T1000 (cell line): ENCODE measurements at places on chromosomes 1 and 21.

- peak; percentile 73 for DNase-seq
Observed at GRCh38 chr1:161082996-161083747, 6.2 kb downstream of the NECTIN4 start.

GRCh38 chr1:207002724-207003146 lies 29.8 kb downstream of the C1orf116 start:
- DNase-seq, result no peak

DNA sequence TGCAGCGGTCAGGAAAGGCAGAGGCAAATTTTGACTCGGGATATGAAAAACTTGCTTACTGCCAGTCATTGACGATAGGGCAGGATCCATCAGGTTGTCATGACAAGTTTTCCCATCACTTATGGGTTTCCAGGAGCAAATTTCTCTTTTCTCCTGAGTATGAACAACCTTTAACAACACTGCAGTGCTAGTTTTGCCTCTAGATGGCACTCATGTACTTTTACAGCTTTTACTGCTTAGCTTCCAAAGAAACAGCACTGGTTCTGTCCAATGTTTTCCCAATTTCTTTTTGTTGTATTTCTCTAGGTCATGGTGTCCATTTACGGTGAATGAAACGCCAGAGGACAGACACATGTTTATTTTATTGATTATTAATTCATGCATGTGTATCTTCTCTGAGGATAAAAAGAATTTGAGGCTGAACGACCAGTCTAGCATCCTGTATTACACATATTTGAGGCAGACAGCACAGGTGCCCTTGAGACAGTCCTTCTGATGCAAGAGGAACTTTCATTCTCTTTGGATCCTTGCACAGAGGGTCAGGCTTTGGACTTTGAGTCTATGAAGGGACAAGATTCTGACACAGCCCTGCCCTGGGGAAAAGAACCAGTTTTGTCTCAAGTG lies 112.3 kb upstream of the TRABD2B start:
- no peak for DNase-seq

DNA sequence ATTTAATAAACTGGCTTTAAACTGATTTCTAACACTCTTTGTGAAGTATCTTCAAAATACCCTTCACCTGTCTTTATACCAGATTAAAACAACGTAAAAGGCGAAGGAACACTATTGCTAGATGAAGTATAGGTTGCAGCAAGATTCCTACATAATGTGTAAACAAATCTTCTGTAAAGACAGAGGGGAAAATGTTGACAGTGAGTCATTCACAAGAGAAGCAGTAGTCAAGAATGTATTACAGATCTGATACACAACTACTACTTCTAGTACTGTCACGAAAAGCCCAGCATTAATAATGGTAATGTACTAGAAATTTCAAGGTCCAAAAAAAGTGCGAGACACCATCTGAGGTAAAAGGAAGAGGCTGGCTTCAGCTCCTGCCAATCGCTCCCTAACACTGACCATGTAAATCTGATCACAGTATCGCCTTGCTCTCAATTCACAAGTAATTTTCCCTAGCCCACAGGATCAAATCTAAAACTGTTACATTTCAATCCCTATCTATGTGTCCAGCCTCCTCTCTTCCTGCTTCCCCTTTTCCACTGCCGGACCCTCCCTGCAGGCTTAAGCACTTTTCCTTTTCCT lies 290.4 kb downstream of the AKT3 start:
- DNase-seq, result no peak

DNA sequence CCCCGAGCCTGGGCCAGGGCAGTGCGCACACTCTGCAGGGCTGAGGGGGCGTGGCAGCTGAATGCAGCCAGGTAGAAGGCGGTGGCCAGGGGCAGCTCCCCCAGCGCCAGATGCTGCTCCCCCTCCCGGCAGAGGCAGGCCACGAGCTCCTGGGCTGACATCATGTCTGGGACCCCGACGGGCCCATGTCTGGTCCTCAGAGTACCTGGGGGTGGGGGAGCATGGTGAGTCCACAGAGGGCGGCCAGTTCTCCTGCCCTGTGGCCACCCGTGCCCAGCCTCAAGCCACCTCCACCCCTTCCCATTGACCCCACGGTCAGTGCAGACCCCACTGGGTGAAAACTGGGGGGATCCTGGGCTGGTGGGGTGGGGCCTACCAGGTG lies 838 bp downstream of the TTC34 start:
- no peak for DNase-seq

GRCh38 chr1:192604979-192605620 lies 29.5 kb downstream of the RGS1 start:
- DNase-seq, result no peak

- no peak for DNase-seq
Observed at GRCh38 chr1:184987696-184988095, 13.4 kb upstream of the NIBAN1 start.

- peak; percentile 65 for DNase-seq
Observed at GRCh38 chr1:44652445-44653106, 21.7 kb downstream of the TMEM53 start.

- no peak for DNase-seq
Observed at GRCh38 chr1:12851779-12852178, 3.3 kb upstream of the HNRNPCL1 start.

GRCh38 chr1:44775930-44776729 lies 790 bp downstream of the RPS8 start:
- no peak for DNase-seq

- no peak for DNase-seq
Observed at GRCh38 chr21:33441489-33442477, 38.0 kb downstream of the TMEM50B start.

- DNase-seq, result no peak
Observed at GRCh38 chr1:98692482-98692881, 31.0 kb downstream of the SNX7 start.

GRCh38 chr1:31799895-31800673 lies 15.7 kb downstream of the SPOCD1 start:
- DNase-seq, result no peak

DNA sequence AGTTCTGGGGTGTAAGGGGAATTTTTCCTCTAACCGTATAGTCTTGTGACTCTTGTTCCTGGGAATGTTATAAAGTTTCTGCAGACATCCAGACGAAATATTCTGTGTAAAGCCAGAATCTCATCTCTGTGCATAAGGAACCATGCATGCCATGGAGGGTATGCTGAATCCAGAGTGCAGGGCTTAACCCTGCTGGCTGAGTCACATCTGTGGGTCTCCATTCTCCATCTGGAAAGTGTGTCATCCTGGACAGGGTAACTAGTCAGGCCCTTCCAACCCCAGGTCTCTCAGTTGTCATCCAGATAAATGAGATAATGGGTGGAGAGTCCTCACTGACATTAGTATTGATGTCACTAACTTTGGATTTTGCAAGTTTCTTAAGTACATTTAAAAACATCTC lies 48.8 kb downstream of the ATP5PO start:
- no peak for DNase-seq

DNA sequence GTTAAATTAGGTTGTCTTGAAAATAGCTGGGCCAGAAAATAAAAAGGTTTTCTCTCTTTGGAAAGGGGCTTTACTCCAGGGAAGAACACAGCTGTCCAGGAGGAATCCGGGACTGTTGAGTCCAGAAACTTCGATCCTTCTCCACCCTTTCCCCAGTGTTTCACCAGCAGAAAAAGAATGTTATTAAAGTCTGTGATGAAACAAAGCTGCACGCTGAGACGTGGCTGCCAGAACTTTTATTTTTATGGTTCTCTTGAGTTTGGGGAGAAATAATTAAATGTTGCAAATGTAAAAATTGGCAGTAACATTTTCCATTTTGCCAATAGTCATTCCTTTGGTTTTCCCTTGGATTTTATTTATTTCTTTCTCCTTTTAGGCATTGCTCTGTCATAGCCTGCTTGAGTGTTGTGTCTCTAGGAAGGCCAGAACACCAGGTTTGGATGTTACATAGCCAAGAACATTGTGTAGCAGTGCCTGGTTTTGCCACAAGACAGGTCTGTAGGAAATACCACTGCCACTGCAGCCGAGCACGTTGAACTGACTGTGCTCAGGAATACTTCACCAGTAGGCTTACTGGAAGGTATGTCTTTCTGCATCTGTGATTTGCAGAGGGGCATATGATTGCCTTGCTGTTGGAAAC lies 87.4 kb downstream of the ROR1 start:
- DNase-seq, result no peak

- DNase-seq, result no peak
Observed at GRCh38 chr1:25673962-25674806, 57.6 kb downstream of the MAN1C1 start.

- DNase-seq, result no peak
Observed at GRCh38 chr1:194042736-194043135, 856.3 kb upstream of the B3GALT2 start.

DNA sequence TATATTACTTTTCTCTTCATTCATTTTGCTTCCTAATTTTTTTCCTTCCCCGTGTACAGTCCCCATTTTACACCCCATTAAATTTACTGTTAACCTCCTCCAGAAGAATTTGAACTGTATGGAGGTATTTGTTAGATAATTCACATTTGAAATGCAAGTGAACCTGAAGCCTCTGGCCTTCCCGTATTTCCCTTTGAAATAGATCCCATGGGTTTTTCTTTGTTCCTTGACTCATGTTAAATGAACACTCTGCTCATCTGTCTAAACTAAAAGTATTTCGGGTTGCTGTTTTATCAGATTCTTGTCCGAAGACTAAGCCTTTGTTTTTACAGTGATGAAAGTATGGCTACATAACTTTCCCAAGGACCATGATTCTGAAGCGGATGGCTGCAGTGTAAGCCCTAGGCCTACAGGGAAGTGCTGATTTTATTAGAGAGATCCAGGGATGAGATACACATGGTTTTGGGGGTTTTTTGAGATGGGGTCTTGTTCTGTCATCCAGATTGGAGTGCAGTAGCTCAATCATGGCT lies 187.9 kb downstream of the PATJ start:
- no peak for DNase-seq

DNA sequence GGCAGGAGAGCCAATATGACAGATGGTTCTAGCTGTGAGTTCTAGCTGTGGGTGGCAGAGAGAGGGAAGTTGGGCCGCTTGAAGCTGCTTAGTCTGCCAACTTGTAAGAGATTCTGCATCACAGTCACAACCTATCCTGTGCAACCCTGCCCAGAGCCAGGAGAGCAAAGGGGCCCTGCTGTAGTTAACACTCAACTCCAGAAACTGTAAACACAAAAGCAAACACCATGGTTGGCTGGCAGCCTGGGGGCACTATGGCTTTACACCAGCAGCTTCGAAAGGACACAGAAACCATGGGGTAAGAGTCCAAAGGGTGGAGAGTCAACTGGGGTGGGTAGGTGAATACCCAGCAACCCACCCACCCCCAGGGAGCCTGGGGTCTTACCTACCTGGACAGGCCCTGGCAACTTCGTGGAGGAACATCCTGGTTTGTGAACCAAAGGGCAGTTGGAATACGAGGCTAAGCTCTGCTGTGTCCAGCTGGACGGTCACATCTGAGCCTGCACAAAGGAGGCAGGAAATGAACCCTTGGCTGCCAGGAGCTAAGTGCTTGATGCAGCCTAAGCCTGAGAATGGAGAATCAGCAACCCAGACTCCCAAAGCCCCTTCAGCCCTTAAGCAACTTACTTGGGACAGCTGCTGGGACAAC lies 6.4 kb downstream of the INPP5B start:
- no peak for DNase-seq

DNA sequence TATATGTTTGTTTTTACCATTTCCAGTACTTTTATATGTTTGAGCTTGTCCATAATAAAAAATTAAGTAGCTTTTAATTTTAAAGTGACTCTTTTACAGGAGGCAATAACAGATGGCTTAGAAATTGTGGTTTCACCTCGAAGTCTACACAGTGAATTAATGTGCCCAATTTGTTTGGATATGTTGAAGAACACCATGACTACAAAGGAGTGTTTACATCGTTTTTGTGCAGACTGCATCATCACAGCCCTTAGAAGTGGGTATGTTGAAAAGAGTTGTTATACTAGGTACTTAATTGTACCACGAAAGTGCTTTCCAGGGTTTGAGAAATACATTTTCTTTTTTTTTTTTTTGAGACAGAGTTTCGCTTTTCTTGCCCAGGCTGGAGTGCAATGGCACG lies 46.1 kb downstream of the RNF2 start:
- DNase-seq, result no peak

DNA sequence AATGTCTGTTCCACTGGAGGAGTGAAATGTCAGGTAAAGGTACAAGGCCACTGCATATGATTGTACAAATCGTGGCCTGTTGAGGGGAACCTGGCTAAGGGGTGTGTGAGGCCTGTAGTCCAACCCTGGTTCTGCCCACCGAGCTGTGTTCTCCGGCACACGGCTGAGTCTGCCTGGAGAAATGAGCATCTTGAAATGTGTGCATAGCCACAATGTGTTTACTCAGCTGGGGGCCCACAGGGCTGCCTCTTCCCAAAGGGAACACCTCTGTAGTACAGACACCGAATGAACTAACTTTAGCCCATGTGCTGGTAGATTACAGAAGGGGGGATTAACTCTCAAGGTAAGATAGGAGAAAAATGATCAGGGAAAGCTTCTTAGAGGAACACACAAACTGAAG lies 30.2 kb downstream of the AK4 start:
- DNase-seq, result no peak

DNA sequence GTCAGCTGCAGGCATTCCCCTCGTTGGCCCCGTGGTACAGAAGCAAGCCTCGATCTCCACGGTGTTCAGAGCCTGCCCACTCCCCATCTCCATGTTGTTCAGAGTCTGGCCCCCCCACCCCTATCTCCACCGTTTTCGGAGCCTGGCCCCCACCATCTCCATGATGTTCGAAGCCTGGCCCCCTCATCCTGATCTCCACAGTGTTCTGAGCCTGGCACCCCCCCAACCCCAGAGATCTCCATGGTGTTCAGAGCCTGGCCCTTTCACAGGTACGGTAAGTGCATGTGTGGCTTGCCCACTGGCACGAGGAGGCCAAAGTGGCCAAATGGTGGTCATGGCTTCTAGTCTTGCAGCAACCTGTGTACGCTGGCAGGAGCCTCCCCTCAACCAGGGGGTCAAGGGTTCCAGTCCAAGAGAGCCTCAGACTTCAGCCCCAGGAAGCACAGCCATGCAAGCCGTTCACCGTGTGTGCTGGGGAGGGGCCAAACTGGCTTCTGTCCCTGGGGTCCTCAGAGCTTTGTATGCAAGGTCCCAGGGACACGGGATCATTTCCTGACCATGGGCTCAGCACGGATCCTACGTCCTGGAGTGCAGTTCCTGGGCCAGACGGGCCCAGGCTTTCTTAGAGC lies 13.3 kb upstream of the PCBP3 start:
- DNase-seq, result no peak

DNA sequence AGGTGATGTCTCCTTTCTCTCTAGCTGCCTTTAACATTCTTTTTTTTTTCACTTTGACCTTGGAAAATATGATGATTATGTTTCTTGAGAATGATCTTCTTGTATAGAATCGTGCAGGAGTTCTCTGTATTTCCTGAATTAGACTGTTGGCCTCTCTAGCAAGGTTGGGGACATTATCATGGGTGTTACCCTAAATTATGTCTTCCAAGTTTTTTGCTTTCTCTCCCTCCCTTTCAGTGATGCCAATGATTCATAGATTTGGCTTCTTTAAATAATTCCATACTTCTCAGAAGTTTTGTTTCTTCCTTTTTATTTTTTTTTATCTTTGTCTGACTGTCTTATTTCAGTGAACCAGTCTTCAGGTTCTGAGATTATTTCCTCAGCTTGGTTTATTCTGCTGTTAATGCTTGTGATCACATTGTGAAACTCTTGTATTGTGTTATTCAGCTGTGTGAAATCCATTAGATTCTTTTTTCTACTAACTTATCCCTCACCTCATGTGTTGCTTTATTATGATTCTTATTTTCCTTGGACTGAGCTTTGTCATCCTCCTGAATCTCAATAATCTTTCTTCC lies 268.4 kb upstream of the NRIP1 start:
- DNase-seq, result no peak

- no peak for DNase-seq
Observed at GRCh38 chr1:67650061-67650460, 34.9 kb upstream of the GADD45A start.

GRCh38 chr1:245520611-245521010 lies 365.8 kb downstream of the KIF26B start:
- no peak for DNase-seq

GRCh38 chr1:233566886-233567285 lies 47.0 kb upstream of the KCNK1 start:
- no peak for DNase-seq
